ENCODE measurements at places on chromosomes 2 and 18.

DNA sequence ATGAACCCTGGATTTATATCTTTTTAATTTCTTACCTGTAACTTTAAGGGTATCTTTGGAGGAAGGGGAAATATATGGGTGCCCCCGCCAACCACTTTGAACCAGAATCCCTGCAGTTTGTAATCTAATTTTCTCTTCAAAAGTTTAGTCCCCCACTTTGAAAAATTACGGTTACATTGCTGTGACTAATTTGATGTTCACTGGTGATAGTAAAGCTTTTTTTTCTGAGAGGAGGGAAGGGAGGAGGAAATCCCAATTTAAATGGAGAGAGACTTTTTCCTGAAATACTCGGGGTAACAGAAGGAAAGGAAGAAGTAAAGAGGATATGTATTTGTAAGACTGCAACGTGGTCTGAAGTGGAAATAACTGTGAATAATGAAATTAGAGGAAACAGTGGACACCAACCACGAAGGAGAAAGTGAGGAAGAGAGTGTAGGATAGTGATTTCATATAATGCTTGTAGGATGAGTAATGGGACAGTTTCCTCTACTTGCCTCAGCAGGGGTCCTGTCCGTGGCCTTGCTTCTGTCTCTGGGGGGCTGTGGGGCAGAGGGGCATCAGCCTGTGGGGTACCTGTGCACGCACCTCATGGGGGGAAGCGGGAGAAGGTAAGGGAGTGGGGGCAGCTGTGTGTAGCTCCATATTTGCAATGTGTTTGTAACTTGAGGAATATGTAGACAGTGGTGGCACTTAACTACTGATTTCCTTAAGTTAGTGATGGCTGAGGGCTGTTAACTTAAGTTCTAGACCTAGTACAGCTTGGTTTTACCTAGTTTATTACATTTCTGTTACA is 161.1 kb downstream of the LTBP1 start:
- no peak for DNase-seq

DNA sequence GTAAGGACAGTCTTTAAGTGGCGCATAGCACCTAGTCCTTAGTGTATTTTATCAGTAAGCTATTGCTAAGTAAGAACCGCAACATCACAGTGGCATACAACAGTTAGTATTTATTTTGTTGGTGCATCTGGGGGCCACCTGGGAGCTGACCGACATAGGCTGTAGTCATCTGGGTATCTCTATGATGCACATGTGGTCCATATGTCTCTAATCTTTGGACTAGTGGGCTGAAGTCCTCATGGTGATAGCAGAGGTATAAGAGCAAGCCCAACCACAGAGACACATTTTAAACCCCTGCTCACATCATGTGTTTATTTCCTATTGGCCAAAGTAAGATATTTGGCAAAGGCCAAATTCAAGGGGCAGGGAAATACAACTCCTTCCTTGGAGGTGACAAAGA is 2.9 kb downstream of the CAMKMT start:
- no peak for DNase-seq

- no peak for DNase-seq
Observed at GRCh38 chr18:8705961-8706790, 820 bp downstream of the MTCL1 start.

DNA sequence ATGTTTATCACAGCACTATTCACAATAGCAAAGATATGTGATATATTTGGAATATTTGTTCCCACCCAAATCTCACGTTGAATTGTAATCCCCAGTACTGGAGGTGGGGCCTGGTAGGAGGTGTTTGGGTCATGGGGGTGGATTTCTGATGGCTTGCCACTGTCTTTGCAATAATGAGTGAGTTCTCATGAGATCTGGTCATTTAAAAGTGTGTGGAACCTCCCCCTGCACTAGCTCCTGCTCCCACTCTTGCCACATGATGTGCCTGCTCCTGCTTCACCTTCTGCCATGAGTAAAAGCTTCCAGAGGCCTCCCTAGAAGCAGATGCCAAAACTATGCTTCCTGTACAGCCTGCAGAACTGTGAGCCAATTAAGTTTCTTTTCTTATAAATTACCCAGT is 72.2 kb upstream of the DYNC1I2 start:
- no peak for DNase-seq

- no peak for DNase-seq
Observed at GRCh38 chr2:100224988-100225710, 82.8 kb upstream of the AFF3 start.

DNA sequence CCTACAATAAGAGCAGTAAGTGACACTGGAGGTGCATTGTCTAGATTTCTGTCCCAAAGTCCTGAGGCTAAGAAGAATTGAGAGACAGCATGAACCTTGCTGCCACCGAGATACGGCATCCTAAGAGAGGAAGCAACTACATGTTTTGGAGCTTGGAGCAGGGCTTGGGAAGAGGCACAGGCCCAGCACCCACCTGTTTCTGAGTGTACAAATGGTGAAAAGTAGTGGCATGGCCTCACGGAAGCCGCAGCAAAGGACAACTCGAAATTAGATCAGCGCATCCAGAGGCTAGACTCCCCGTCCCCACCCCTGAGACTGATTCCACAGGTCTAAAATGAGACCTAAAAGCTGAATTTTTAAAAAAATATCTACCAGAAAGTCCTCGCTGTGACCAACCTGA is 127.5 kb downstream of the PTGR3 start:
- DNase-seq = no peak
